Stimulated activated CD8-positive, alpha-beta memory T cell treated with anti-CD3 and anti-CD28 coated beads, Interleukin-15, amount 100 ng/mL, for 48 hours (primary cell): ENCODE measurements at places on chromosomes 2 and 18.

DNA sequence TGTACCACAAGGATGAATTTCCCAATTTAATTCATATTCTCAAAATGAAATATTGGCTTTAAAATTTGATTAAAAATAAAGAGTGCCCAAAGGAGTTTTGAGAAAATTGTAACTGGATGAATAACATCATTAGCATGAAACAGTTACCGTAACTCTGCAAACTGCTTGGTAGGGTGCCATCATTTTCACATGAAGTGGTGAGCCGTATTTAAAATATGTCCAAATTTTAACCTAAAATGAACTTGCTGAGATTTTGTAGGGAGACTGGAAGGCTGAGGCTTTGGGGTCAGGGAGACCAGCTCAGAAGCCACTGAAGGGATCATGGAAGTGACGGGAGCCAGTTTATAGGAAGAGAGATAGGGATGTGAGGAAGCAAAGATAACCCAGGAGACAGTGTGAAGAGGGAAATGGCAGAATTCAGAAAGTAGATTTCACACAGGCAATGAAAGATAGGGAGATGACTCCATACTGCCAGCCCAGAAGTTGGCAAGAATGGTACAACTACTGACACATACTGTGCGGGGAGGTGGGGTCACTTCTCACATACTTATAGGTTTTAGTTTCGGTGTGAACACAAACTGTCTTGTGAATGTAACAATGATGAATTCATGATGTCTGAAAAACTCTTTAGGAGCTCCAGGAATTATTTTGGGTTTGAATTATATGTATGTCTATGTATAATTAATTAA, 53.8 kb downstream of the EFEMP1 start:
- DNase-seq: no peak

DNA sequence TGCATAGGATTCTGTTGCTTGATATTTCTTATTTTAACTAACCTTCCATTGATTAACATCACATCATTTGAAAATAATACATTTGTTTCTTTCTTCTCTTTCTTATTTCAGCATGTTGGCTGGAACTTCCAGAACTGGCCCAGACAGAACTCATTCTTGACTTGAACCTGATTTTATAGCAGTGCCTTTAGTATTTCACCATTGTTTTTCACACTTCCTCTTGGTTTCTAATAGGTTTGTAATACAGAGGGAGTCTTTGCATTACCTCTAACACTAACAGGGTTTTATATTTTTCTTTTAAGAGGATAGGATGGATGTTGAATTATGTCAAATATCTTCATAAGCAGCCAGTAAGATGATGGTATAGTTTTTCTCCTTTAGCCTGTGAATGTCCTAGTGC, 39.2 kb downstream of the SEMA4F start:
- no peak for DNase-seq

- no peak for DNase-seq
Observed at GRCh38 chr2:23414106-23414505, 29.1 kb downstream of the KLHL29 start.

DNA sequence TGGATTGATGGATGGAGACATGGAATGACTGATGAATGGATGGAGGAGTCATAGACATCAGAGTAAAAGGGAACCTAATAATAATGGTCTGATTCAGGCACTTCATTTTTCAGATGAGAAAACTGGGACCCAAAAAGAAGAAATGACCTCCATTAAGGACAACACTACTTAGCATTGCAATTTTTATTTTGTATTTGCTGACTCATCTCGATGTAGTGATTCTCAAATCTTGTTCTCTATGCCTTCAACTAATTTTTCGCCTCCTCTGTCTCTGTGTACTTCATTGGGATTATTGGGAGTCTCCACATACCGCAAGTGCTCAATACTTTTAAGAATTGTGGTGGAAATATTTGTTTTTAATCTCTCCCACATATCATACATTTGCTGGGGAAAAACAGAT, 446.2 kb upstream of the FSHR start:
- DNase-seq: no peak

DNA sequence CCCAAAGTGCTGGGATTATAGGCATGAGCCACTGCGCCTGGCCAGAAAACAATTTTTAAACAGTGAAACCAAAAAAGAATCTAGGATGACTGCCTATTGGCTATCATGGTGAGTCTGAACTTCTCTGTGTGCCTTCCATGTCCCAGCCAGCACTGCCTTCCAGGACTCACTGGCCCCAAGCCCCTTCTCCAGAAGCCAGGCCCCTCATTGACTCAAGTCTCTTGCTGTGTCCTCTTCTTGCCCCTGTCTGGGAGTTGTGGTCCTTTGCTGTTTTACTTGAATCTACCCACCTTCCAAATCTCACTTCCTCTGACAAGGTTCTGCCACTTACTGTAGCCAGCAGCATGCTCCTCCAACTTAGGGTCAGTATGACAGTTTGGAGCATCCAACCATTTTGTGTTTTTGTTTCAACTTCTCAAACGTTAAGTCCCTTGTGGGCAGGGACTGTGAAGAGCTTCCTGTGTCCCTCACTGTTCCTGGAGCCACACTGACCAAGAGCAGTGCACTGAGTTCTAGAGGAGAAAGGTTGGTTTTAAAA, 41.7 kb downstream of the ST3GAL5 start:
- DNase-seq: no peak

GRCh38 chr2:230520875-230521155, 104.8 kb downstream of the SP100 start:
- DNase-seq: no peak

- DNase-seq: no peak
Observed at GRCh38 chr2:230871361-230872150, 6.8 kb downstream of the ITM2C start.

GRCh38 chr2:44083054-44083453, 85.6 kb upstream of the PPM1B start:
- DNase-seq: no peak

DNA sequence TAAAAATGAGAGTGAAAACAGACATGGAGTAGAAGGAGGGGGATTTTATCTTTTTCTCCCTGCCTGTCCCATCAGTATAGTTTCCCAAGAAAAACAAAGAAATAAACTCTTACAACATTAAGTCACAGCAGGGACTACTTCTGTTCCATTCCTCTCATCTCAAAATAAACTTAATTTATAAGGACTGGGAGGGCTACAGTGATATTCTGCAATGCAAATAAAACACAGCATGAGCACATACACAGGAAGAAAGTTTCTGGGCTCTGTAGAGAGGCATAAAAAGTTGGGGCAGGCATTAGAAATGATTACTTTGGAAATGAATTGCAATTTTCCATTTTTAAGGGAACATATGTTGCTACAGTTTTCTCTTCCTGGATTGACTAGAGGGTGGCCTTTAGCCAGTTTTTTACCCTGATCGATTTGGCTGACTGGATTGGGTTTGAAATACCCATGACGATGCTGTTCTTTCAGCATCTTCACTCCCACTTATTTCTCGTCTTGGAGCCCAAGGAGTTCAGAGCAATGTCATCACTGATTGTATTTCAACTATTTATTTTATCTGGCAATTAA, 157.1 kb downstream of the ACTR3 start:
- DNase-seq: no peak

- no peak for DNase-seq
Observed at GRCh38 chr2:8214036-8214615, 467.7 kb upstream of the ID2 start.

GRCh38 chr18:11872479-11873136, 21.4 kb downstream of the CHMP1B start:
- no peak for DNase-seq
